ENCODE measurements at places on chromosomes 5 and 9. TPM values are rescaled to one million over a fixed set of nuclear protein-coding genes. Genes with fewer than 3 reads are reported as not detected.

DNA sequence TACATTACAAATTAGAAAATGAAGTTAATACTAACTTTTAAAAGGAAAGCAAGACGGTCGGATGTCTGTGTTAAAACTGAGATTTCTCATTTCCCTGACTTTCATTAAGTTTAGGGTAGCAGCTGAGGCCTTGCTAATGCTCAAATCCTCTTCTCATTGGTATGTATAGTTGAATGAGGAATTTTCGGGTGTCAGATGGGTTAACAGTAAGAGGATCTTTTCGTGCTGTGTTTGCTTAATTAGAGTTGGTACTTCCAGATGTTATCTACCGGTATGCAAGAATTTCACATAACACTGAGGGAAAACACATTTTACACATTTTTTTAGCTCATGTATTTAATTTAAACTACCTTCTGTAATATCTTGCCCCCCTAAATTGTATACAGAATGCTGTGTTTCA lies 168.2 kb upstream of the CTNND2 start:
- no peak for DNase-seq

DNA sequence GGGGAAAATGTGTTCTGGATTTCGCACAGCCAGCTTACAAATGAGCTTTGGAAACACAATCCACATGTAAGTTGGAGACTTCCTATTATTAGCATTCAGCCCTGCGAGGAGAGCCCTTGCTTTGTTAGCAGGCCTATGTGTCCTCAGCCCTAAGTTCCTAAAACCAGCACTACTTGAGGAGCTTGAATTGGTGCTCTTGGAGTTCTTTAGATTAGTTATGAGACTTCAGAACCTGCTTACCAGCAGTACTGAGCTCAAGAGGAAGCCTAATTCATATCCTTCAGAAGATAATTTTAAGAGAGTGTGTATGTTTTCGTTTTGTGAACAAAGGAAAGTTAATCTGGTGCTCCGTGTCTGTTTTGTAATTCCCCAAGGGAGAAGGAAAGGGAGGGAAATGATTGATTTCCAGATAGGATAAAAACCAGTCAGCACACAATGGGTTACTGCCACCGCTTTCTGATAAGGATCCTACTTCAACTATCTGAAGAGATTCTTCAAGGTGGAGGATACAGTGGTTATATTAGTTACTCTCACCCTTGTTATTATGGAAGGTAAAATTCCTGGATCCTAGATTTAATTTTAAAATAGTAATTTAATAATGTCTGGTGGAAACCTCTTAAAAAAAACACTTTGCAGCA lies 35.2 kb downstream of the PIK3R1 start:
- DNase-seq, result no peak

The WDR31 gene
- polyA plus RNA-seq, result 1.7 TPM

- DNase-seq, result no peak
Measured at GRCh38 chr9:27204578-27204977, 92.4 kb downstream of the EQTN start.

The WHRN gene
- 2.6 TPM for polyA plus RNA-seq

DNA sequence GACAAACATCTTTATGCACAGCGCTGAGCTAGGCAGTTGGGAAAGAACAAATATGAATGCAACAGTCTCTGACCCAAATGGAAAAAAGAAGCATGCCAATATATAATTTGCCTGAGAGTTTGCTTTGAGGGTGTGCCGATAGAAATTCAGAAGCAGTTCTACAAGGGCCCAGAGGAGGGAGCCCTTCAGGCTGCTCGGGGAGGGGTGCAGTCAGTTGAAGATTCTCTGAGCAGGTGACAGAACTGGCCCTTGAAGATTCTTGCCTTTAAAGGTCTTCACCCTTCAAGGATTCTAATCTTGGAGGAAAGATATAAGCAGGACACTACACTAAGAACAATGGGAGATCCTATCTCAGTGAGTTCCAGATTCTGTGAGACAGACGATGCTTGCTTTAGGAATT lies 3.7 kb upstream of the PAPPA start:
- no peak for DNase-seq

DNA sequence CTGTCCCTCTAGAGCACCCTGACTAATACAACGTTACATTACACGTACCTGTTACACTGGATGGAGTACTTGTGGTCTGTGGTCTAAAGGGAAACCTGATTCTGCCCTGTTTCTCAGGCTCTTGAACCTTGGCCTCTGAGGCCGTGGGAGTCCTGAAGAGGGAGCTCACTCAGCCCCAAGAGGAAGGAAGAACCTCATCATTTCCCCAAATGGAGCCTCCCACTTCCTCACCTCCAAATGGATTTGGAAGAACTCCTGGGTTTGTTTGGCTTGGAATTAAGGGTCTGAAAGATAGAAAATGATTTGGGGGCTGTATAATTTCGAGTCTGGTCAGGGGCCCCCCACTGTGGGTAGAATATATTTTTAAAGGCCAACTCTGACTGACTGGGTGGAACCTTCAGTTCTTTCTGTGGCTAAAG lies 200.2 kb downstream of the SEMA6A start:
- no peak for DNase-seq

The NANS gene
- polyA plus RNA-seq, result 32.2 TPM

DNA sequence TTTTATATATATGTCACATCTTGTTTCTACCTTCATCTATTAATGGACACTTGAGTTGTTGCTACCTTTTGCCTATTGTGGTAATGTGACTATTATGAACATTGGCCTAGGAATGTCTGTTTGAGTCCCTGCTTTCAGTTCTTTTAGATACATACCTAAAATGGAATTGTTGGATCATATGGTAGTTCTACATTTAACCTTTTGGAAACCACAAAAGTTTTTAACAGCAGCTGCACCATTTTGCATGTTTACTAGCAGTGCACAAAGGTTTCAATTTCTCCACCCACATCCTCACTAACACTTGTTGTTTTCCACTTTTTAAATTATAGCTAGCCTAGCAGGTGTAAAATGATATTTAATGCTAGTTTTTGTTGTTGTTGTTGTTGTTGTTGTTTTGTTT lies 88.4 kb downstream of the GALNT10 start:
- DNase-seq, result no peak

- no peak for DNase-seq
Measured at GRCh38 chr9:18404434-18405029, 69.4 kb upstream of the ADAMTSL1 start.

DNA sequence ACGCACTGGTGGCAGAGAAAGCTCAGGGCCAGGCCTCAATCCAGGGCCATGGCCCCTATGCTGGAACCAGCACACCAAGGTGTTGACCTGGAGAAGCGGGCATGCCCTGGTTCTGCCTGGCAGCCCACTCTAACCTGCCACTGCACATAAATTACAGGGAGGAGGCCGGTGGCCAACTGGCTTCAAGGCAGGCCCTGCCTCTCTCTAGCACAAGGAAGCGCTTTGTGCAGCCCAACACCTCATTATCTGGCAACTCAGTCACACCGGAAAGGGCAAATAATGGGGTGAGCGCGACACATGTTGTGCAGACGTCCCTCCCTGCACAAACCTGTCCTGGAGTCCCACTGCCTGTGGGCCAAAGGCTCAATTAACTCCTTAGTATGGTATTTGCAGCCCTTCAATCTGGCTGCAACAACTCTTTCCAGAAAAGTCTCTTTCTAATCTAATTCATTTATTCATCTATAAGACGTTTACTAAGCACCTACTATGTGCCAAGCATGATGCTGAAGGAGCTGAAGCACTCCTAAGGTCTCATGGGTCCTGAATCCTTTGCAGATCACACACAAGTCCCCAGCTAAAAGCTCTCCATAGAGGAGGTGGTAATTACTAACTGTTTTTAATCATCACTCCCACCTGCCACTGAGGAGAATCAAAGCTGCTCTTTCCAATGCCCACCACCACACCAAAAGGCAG lies 24.9 kb downstream of the SHB start:
- no peak for DNase-seq

DNA sequence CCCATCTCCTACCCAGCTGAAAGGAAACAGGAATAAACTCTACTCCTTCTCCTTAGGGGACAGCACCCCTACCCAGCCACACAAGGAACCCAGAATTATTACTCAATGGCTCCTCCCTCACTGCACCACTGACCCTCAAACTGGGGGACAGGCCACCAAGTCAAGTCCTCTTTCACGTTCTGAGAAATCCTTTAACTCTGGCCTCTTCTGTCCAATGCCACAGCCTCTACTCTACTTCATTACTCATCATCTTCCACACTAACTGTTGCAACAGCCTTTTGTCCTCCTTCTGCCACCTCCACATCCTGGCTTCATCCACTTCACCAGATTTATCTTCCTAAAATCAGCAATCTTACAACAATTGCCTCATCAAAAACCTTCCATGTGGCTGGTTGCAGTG lies 6.8 kb downstream of the TTC39B start:
- DNase-seq, result no peak

The EPB41L4B gene
- 10.7 TPM for polyA plus RNA-seq

DNA sequence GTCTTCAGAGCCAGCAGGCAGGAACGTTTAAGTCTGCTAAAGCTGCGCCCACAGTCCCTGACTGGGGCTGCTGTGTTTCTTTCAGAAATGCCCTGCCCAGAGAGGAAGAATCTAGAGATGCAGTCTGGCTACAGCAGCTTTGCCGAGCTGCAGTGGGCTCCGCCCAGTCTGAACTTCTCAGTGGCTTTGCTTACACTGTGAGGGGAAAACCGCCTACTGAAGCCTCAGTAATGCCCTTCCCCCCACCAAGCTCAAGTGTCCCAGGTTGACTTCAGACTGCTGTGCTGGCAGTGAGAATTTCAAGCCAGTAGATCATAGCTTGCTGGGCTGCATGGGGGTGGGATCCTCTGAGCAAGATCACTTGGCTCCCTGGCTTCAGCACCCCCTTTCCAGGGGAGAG lies 78.4 kb downstream of the SREK1 start:
- DNase-seq, result no peak

The FNIP1 gene
- polyA plus RNA-seq, result 13.8 TPM

DNA sequence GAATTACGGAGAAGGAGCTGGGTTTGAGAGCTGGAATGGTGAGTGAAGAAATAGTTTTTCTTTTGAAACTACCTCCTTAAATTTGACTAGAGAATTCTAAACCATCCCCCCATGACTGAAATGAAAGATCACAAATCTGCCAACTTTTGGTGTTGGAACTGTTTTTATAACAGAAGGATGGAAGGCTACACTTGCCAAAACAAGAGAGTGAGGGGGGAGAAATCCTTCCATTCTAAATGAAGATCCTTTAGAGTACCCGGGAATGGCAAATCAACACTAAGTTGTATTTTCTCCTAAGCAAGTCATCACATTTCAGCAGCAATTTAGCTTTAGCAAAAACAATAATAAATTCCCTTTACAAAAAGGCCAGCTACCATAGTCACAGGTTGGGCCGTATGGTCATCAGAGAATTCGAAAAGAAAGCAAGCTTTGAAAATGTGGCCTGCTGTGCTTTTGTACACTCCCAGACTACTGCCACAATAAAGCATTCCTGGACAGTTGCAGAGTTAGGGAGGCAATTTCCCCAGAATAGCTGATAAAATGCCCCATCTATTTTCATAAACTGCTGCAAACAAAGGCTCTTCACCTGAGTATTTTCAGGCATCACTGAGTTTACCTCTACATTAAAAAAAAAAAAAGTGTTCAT lies 25.0 kb upstream of the FREM1 start:
- no peak for DNase-seq

The F2RL2 gene
- polyA plus RNA-seq, result 0.63 TPM

The PCDHGB3 gene
- polyA plus RNA-seq, result 1.6 TPM

- no peak for DNase-seq
Measured at GRCh38 chr5:177367323-177367848, 9.7 kb downstream of the RGS14 start.

The PCDHGA3 gene
- 1.1 TPM for polyA plus RNA-seq

The DBH gene
- polyA plus RNA-seq, result 0.72 TPM

DNA sequence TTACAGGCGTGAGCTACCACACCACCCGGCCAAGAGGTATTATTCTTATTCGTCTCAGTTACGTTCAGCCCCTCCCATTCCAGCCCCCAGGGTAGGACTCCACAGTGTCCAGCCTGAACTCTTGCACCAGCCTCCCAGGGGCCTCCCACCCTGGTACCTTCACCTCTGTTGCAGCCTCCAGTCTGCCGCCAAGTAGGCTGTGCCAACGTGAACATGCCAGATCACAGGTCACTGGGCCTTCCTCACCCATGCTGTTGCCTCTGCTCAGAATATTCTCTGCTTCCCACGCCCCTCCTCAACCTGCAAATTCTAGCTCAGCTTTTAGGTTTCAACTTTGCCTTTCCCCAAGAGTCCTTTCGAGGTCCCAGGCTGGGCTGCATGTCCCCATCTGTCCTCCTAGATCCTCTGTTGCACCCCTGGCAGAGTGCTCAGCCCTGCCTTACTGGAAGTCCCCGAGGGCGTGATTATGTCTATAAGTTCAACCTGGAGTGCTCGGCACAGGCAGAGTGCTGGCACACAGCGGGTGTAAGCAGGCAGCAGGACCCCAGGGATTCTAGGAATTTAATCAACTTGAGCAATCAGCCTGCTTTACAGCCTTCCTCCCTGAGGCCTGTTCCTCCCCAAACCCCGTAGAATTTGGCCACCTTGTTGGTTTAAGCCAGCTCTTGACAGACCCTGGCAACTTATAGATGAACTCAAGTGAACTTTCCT lies 13.1 kb upstream of the STXBP1 start:
- no peak for DNase-seq

DNA sequence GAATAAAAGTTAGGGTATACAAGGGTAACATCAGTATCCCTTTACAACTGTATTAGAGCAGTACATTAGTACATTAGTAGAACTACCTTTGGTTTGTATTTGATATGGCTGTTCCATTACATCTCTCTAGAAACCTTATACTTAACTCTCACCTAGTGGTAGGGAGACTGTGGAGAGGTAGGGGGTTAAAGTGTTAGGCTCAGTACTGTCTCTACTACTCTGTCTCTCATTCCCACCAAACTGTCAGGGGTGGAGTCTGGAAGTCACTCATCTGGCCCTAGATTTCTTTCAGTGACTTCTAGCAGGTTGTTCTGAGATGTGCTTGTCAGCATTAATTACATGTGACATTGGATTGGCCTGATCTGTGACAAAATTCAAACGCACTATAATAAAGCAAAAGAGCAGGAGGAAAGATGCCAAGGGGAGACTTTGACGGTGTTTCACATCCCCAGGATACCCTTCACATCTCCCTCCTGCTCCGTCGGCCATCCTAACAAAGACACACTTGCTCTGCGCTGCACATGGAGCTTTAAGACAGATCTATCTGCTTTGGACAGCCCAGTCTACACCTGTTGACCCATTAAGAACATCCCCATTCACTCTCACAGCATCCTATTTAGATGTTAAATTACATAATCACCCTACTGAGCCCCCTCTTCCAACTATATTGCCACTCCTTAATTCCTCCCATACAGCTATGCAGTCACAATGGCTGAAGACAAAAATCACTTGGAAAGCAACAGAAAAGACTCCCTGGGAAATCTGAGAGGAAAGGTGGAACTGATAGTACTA lies 1043.0 kb upstream of the DMAC1 start:
- no peak for DNase-seq

Measured in forelimb muscle (tissue), 1 donor.